ENCODE measurements at places on chromosomes 16 and 17.

DNA sequence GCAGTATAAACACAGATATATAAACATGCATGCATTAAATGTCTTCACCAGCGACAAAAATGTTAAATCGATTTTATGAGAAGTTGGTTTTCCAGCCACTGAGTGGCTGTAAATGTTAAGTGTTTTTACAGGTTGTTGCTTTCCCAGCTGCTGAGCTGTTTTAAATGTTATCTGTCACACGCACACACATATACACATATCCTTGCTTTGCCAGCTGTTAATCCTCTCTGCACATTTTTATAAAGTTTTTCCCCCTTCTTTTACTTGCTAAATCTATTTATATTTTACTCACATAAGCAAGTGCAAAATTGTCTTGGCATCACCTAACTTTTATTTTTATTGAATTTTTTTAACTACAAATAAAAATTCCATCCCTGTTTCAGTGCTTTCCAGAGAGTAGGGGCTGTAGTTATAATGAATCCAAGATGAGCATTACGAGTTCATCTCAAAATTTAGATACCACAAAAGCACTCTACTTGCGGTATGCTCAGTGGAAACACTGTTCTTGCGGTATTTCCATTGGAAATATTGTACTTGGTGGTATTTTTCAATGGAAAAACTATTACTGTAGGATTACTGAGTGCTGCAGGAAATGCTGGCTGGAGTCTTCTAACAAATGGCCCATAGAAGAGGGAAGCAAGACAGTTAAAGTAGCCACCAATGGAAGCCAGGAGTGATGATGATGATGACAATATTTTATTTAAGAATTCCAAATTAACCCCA, 124.9 kb upstream of the KCNJ16 start:
- DNase-seq = no peak

GRCh38 chr16:85227946-85228862, 115.9 kb upstream of the CIBAR2 start:
- DNase-seq = no peak

- no peak for DNase-seq
Measured at GRCh38 chr17:81567191-81567590, 15.0 kb upstream of the FAAP100 start.

- no peak for DNase-seq
Measured at GRCh38 chr16:89257281-89257731, 39.8 kb downstream of the ZNF778 start.

GRCh38 chr17:75595284-75595919, 7.8 kb downstream of the MYO15B start:
- no peak for DNase-seq

- no peak for DNase-seq
Measured at GRCh38 chr17:46732160-46732559, 86.3 kb downstream of the WNT3 start.

DNA sequence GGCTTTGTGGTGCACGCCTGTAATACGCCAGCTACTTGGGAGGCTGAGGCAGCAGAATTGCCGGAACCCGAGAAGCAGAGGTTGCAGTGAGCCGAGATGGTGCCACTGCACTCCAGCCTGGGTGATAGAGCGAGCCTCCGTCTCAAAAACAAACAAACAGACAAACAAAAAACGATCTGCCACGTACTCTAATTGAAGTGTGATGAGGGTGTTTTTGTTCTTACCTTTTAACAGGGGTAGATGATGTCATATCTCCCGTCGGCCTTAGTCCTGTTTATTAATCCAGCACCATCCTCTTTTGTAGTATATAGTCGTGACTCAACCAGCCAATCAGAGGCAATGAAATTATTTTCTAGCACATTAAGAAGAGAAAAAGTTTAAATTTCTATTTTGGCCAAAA, 58.5 kb downstream of the IQCK start:
- DNase-seq = no peak

DNA sequence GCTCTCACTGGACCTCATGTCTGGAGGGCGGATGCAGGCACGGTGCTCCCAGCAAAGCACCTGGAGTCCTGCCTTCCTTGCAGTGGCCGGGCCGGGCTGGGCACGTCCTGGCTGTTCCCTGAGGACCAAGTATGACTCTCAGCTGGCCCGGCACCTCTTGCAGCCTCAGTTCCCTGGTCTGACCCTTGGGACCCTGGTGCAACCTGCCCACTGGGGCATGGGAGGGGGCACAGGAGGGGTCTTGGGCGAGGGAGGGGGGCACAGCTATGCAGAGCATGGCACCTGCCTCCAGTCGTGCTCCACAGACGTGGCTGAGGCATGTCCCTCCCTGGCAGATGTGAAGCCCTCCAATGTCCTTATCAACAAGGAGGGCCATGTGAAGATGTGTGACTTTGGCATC, 19.6 kb downstream of the MAP2K3 start:
- DNase-seq = no peak

GRCh38 chr16:85574672-85575475, 38.2 kb upstream of the GSE1 start:
- no peak for DNase-seq

DNA sequence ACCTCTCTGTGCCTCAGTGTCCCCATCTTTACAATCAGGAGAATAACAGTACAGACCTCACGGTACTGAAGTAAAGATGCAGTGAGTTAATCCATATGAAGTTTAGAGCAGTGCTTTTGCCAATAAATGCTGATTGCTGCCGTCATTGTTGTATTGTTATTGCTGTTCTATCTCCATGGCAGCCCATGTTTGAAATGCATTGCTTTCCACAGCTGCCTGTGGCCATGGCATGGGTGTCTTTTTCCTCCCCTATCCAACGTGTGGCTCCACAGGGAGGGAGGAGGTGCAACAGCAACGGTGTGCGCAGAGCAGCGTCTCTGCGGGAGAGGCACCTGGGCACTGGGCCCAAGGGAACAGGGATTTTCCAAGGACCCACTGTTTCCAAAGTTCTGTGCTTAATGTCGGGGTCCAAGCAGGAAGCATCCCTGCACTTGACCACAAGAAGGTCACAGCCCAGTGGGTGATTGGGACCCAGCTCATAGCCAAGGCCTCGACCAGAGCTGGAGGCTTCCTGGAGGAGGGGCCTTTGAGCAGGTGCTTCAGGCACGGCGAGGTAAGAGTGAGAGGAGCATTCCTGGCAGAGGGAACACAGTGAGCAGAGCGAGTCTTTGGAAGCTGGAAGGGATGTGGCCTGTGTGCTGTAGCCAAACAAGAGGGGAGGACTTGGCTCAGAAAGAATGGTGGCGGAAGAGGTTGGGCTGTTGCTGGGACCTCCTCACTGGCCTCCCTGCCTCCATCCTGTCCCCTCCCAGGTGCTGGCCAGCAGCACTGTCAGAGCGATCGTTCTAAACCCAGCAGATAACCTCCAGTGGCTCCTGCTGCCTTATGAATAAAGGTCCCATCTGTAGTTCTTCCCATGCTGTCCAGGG, 3.9 kb downstream of the RAI1 start:
- DNase-seq = no peak

DNA sequence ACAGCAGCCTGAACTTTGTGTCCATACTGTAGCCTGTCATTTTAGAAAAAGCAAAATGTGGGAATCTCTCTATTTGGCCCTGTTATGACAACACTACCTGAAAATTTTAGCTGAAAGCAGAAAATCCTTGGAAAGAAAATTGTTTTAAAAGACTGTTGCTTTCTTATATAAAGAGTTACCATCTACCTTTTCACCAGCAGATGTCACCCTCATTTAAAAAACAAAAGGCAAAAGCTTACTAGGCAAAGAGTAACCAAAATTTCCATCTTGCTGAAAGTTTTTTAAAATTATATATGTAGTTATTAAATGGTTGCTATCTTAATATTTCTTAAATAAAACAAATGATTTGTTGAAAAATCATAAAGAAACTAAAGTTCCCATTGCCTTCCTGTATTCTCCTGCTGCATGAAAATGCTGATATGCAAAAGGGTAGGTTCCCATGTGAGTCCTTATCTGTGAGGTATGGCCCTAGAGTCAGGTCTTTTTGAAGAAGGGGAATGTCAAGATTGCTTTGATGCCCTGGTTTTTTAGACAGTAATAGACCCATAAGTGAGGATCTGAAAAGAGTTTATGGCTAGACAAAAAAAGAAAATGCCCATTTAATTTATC, 61.0 kb downstream of the TNRC6C start:
- no peak for DNase-seq

DNA sequence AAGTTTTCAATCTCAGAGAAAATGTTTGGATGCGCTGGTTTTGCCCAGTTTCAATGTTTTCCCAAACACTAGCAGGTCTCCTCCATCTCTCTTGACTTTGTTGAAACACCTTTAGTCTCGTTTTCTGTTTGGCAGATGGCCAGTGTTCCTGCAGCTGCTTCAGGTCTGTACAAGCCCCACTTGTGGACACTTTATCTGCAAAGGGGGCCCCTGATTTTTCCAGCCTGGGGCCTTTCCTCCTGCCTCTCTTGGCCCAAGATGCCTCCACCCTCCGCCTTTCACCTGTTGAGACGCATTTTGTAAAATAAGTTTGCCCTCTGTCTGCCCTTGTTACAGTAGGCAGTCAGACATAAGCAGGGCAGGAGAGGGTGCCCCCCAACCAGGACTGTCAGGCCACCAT, 21.8 kb upstream of the PRM1 start:
- no peak for DNase-seq

DNA sequence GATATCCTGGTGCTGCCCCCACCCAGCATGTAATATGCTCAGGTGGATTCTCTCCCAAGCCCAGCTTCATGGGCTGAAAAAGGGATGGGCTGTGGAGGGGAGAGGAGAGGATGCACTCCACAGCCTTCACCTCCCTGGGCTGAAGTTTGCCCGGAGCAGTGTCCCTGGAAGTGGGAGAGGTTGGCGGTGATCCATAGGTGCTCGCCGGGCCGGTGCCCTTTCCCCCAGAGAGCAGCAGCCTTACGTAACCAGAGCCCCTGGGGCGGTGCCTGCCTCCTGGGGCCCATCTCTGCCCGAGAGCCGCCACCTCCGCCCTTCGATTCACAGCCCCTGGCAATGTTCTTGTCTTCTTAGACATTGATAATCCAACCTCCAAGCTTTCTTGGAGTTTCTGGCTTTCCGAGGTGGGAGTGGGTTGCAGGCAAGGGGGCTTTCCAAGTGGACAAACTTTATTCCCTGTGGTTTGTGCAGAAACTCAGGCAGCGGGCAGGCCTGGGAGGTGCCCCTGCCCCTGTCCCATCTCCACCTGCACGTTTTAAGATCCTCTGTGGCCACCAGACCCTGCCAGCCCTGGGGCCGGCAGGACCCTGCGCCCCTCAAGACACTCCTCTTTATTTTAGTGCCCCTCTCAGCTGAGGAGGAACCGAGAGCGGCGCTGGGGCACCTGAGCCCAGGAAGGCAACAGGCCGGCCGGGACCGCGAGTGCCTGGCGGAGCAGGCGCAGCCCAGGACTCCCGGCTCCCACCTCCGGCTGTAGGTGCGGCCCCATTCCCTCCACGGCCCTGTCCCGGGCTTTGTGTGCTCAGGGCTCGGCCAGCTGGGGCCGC, 3.1 kb upstream of the WDR90 start:
- no peak for DNase-seq

- no peak for DNase-seq
Measured at GRCh38 chr16:67953641-67954375, 9.9 kb upstream of the LCAT start.

- no peak for DNase-seq
Measured at GRCh38 chr17:62898239-62898864, 67.7 kb upstream of the TANC2 start.

DNA sequence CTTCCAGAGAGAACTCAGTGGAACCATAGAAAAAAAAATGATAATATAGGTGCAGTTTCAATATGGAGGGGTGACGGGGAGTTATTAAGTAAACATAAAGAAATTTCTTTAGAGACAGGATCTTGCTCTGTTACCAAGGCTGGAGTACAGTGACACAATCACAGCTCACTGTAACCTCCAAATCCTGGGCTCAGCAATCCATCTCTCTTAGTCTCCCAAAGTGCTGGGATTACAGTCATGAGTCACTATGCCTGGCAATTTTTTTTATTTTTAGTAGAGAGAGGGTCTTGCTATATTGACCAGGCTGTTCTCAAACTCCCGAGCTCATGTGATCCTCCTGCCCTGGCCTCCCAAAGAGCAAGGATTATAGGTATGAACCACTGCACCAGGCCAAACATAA, 48.8 kb downstream of the NLRC5 start:
- no peak for DNase-seq

- DNase-seq = no peak
Measured at GRCh38 chr16:84746875-84747274, 47.1 kb downstream of the USP10 start.

DNA sequence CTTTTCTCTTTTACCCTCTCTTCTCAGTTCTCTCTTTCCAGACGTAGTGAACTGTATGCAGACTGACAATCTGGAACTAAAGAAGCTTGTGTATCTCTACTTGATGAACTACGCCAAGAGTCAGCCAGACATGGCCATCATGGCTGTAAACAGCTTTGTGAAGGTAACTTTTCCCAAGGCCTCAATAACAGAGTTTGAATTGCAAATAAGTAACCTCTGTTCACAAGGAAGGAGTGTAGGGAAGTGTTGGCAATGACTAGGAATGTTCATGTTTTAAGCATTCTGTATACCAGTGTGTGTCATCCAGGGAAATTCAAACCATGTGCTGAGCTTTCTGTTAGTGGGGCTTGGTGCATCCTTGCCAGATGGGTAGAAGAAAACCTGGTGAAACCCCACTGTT, 18.6 kb downstream of the AP2B1 start:
- DNase-seq = no peak

DNA sequence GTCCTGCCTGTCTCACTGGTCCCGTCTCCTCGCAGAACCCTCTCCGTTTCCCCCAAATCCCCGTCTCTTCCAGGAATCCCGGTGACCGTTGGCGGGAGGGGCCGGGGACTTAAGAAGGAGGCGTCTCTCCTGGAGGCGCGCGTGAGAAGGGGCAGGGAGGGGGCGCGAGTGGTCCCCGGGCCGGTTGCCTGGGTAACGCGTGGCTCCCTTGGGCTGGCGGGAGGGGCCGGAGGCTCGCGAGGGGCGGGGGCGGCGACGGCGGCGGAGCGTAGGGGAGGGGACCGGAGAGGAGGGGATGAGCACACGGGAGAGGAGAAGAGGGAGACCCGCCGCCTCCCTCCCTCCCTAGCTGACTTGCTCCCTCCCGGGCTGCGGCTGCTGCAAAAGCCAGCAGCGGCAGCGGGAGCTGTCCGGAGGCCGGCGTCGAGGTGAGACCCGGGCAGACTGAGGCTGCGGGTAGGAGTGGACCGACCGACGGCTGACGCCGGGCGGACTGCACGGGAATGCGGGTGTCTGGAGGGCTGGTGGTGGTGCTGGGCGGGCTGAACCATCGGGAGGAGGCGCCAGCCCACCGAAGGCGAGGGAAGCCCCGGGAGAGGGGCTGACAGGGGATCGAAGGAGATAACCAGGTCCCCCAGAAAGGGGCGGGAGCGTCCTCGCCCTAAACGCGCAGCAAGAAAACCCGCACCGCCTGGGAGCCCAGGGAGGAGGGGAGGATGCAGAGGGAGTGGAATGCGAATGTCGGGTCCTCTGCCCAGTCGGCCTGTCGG, at the start of gene PRRT2:
PRRT2 (plus strand) TSS at position 298 of the 770 bp plus-strand sequence. CDS start 862 bp downstream, outside the sequence.
- no peak for DNase-seq

DNA sequence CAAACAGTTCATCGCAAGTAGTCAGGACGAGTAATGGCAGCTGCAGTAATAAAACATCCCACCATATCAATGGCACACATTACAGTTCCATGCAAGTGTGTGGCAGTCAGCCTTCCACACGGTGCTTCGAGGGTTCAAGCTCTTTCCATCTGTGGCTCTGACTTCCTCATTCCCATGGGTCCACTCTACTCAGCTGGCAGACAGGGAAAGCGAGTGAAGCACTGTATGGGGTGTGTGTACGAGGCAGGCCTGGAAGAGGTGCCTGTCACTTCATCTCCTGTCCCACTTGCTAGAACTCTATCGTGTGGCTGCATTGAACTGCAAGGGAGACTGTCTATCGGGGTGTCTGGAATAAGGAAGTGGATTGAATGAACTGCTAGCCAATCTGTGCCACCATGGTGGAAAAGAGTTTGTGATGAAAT, 160.6 kb downstream of the CPPED1 start:
- no peak for DNase-seq

- DNase-seq = no peak
Measured at GRCh38 chr17:17156511-17156910, 49.6 kb downstream of the PLD6 start.

Measured in NCI-H1048 (cell line).